ENCODE measurements at places on chromosomes 12 and 14.
A peak's percentile ranks its signal among the peaks of the same experiment; 100 is the strongest.

- no peak for DNase-seq
Measured at GRCh38 chr14:24971255-24971654, 78.7 kb downstream of the STXBP6 start.

DNA sequence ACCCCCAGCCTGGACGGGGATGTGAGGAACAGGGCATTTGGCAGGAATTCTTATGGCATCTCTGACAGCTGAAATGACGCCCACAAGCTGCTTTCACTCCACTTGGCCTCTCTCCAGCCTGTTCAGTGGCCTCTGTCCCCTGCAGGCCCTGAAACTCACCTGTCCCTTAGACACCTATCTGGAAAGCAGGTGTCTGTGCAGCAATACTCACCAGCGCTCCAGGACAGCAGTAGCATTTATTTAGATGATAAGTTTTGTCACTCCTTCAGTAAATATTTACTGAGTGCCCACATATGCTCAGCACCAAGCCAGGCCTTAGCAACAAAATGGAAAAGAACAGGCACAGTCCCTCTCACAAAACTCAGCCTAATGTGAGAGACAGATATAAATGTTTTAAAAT is 311.1 kb upstream of the FKBP4 start:
- DNase-seq, result no peak

DNA sequence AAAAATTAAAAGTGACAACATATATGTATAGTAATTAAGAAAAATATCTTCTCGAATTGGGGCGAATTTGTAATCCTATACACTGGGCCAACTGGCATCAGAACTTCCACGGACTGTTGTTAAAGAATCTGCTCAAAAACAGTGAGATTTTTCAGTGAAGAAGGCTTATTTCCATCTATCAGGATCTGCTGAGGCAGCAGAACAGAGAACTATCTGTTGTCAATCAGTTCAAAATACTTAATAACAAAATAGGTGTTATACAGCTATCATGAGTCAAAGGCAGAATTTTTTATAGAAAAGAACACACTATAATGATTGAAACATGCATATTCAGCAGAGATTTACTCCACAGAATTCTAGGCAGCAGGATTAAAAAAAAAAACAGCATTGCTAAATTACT is 41.9 kb downstream of the IFNG-AS1 start:
- DNase-seq, result no peak

GRCh38 chr12:93980711-93981110 is 167.7 kb upstream of the PLXNC1 start:
- DNase-seq, result no peak

- no peak for DNase-seq
Measured at GRCh38 chr14:53042480-53042879, 91.6 kb upstream of the FERMT2 start.

DNA sequence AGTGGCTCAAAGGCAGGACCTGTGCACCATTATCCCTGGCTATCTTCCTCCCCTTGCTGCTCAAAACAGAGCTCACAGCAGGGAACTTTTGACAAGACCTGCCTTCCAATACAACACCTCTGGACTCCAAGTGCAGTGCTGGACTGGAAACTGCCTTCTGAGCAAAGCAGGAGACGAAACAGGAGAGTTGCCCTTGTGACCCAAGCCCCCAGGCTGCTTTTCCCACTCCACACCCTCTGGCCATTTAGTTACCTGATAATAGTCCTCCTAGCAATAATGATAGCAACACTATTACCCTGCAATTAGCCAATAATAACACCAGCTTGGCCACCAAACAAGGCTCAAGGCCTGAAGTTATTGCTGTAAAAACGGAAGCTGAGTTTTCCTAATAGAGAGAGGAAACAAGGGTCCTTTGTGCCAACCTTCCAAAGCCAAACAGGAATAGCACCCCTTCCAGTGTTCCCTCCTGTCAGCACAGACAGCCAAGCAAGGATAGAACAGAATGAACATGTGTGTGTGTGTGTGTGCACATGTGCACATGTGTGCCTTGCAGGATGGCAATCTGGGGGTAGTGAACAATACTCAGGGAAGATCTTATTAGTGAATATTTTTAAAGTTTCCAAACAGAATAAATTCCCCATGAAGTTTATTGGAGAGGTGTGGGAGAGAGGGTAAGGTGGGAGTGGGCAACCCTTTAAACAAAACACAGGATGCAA is 9.2 kb upstream of the KRT73 start:
- no peak for DNase-seq

- DNase-seq, result no peak
Measured at GRCh38 chr12:5301539-5301938, 130.4 kb upstream of the NTF3 start.

DNA sequence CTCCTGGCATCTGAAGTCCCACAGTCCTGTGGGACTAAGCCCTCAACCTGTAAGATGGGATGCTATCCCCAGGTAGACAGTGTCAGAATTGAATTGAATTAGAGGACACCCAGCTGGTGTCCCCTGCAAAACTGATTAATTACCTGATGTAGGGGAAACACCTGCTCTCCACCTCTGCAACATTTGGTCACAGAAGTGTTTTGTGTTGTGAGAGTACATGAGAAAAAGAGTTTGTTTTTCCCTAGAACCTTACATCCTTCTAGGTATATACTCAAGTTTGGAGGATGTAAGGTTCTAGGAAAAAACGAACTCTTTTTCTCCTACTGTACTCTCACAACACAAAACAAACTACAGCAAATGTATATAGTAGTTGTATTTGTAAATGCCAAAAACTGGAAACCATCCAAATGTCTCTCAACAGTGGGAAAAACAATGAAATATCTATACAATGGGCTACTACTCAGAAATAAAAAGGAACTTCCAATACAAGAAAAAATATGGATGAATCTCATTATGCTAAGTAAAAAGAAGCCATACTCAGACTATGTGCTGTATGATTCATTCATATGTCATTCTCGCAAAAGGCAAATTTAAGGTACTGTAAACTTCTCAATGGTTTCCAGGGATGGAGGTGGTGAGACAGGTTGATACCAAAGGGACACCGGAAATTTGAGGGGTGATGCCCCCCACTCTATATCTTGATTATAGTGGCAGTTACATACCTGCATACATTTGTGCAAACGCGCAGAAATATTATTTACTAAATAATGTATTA is 160.7 kb downstream of the MED13L start:
- no peak for DNase-seq

DNA sequence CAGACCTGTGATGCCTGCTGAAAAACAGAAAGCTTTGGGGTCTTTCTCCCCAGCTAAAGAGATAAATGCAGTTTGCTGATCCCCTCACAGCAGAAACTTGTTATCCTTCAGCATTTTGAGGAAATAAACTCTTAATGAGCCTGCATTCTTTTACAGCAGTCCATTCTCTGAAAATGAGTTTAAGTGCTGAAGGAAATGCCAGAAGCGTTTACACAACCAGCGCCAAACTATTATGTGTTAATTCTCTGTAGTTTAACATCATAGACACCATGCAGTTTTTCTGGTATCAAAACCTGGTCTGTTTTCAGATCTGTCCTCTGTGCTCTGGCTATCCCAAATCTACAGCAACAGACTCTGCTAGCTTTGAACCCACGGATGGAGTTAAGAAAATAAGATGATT is 291.3 kb downstream of the NPAS3 start:
- no peak for DNase-seq

DNA sequence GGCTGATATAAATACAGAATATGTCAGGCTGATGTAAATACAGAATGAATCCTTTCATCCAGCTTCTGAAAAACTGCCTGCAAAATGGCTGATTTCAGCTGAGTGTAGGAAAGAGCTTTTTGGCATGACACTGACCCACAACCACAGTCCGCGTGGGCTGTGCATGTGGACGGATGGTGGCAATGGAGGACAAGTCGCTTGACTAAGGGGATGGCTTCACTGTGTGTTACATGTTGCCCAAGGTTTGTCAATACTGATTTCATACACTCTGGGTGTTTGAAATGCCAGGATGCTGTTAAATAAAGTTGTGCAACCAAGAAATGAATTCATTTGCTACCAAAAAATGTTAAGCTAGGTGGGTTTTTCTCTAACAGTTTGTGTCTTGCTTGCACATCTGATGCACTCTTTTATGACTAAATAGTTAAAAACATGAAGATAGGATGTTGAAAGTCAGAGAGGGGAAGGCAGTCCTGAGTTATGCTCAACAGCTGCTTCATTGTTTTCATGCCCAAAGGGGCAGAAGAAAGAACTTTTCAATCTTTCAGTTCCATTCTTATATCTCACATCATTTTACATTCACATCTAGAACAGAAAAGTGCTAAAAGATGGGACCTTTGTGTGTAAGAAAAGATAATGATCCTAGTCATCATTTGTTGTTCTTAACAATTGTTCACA is 36.5 kb upstream of the OVCH1 start:
- no peak for DNase-seq

GRCh38 chr14:69077841-69078240 is 75.1 kb downstream of the DCAF5 start:
- no peak for DNase-seq

DNA sequence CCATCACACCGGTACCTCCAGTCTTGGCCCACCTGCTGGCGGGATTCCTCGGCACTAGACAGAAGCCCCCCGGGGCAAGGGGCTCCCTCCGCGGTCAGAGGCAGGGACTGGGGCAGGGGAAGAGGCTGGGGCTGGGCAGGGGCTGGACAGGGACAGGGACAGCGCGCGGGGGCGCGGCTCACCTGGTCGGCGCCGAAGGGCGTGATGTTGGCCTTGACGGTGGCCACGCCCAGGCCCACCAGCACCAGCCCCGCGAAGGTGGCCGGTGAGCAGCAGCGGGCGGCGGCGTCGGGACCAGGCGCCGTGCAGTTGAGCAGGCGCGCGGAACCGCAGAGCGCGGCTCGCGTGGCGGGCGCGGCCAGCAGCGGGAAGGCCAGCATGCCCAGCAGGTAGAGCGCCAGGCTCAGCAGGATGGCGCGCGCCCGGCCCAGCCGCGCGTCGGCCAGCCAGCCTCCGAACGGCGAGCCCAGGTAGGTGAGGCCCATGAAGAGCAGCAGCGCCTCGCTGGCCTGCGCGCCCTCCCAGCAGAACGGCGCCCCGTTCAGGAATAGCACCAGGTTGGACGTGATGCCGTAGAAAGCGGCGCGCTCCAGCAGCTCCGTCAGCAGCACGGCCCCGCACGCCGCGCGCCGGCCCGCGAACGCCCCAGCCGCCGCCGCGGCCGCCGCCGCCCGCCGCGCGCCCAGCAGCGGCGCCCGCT is 392 bp downstream of the SLC15A4 start:
- DNase-seq, result no peak

- DNase-seq, result no peak
Measured at GRCh38 chr14:102917056-102917385, 5.4 kb upstream of the AMN start.

DNA sequence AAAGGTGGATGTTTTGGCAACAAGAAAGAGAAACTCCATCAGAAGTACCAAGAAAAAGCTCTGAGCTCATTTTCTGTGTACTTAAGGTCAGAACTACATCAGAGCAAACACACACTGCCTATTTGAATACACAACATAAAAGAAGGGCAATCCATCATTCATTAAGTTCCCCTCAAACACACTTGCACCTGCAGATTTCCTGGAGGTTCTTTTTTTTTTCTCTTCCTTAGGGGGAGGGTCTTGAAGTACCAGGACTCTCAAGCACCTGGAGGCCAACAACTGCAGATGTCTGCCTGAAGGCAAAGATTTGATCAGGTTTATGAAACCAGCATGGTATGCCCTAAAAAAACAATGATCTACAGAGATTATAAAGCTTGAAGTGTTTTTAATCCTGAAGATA is 26.1 kb upstream of the PTHLH start:
- DNase-seq, result no peak

DNA sequence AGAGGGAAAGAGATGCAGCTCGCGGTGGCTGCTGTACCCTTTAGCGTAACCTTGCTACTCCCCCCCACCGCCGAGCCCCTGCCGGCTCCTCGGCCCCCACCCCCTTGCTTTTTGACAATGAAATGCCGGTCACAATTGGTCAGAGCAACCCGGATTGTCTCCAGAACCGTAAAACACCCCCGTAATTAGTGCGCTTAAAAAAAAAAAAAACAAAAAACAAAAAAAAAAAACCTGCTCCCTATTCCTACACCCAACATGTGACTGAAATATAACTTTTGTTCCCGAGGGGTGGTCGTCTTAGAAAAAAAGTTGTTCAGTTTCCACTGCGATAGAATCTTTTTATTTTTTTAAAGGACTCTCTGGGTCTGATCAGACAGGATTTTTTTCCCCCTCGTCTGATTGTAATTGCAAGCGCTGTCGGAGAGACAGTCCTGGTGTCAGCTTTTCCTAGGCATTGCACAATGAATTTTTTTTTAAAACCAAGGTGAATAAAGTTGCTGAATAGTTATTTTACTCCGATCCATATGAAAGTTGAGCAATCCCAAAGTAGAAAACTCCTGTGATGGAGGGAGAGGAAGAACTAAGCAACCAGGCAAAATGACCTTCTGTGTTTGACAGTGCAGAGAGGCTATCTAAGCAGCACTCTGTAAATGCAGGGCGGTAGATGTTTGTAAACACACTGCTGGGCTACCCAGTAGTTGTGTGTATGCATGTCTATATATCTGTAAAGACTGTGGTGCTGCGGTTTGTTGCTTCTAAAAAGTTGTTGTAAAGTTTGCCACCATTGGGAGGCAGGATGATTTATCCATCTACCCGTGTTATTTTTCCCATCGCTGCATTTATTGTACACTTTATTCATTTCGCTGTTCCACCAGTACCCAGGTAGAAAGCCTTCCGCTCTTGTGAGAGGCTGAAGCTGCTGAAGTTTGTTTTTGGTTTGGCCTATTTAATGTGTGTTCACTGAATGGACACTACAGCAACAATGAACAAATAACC is 1.1 kb downstream of the ETV6 start:
- DNase-seq, result peak; percentile 87

DNA sequence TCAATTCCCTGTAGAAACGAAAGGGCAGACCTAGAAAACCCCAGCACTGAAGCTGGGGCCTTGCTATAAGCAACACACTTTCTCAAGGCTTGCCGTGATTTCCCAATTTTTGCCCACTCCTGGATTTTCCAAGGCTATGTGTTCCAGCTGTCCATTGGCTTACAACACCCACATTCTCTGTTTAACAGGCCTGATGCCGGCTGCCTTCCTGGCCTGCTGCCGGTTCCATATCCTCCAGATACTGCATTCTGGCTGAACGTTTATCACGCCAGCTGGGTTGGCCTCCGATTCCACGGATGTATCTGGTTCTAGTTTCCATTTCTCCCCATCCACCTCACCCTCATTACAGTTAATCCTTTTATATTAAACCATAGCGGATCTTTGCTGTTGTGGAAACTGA is 2.0 kb upstream of the PCNX1 start:
- DNase-seq, result no peak

DNA sequence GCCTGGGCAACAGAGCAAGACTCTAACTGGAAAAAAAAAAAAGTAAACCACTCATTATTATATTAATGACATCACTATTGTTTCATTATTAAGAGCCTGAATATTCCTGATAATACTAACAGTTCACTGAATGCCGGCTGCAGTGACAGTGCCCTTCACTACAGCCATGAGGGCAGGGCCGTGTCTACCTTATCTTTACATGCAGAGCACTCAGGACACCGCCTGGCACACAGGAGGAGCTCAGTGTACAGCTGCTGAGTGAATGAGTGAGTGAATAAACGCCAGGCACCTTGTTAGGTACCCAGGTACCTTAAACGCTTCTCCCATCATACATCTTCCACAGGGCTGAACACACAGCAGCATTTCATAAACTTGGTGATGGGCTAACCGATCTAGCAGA is 23.2 kb downstream of the ZFYVE1 start:
- DNase-seq, result peak; percentile 81

GRCh38 chr14:92362781-92363235 is 39.8 kb downstream of the SLC24A4 start:
- DNase-seq, result no peak
